Stimulated activated naive CD8-positive, alpha-beta T cell treated with anti-CD3 and anti-CD28 coated beads, Interleukin-15, Interleukin-2, amounts not matched to agents 100 U/mL and 50 U/mL, for 24 hours (primary cell): ENCODE measurements at places on chromosomes 6 and 20.

- no peak for DNase-seq
Measured at GRCh38 chr20:20009784-20010253, 7.3 kb upstream of the NAA20 start.

GRCh38 chr6:136527831-136528230, 22.4 kb downstream of the MAP7 start:
- DNase-seq, result no peak

DNA sequence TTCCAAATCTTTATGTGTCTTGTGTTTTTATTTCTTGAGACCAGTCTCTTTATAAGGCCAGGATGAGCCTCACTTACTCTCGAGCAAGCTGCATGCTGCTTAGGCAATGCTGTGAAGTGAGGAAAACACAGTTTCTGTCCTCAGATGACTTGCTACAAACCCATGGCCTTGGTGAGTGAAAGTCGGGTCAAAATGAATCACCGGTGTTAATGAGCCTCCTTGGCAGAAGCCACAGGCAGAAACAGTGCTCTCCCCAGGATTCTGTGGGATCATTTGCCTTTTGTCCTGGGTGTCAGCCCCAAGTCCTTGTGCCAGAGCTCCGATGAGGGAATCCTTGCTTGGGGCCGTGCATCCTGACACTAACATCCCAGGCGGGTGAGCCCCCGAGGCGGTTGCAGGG, 482.5 kb downstream of the QKI start:
- no peak for DNase-seq

- DNase-seq, result no peak
Measured at GRCh38 chr20:25225642-25226432, 22.0 kb upstream of the PYGB start.

DNA sequence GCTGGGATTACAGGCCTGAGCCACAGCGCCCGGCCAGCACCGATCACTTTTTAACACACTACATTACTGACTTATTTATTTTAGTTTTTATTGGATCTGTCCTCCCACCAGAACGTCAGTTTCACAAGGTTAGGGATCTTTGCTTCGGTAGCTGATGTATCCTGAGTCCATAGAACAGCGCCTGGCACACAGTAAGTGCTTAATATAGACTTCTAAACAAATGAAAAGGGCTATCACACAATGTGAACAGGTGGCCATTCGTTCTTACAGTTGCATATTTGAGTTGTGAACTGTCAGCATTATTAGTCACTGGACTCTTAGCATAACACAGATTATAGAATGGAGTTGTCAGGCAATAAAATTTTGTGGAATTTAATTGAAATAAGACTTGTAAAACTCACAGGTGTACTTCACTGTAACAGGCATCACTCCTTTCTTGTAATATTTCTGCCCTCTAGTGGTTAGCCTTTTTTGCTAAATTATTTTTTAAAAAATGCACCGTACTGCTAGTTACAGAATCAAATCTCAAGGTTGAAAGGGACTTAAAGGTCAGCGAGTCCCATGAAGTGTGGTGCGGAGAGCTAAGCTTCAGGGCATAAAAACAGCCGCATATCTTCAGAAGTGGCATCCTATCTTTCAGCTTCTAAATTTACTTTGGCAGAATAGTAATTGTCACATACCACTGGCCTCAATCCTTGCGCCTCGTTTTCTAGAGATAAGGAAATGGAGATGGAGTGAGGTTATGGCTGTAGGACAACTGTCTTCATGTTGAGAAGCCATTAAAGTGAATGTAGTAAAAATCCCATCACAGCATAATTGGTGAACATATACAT, 3.4 kb upstream of the TBC1D7 start:
- no peak for DNase-seq
